ENCODE measurements at places on chromosomes 4 and X.

DNA sequence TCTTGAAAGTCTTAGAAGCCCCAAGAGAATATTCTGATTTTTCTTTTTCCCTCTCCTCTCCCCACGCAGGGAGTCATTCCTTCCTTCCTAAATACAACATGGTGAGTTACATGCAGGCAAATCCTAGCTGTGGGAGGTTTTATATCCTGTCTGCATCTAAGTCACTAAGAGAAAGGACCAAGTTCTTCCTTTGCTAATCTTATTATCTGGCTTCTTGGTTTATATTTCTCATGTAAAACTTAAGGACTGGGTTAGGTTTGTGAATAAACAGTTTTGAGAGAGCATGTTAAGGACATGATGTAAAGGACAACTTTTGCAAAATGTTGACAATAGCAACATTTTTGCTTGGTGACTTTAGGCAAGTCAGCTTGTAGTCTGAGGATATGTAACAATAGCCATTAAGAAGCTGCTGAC is 5.1 kb upstream of the CXCL9 start:
- DNase-seq: no peak

- no peak for DNase-seq
Measured at GRCh38 chrX:14697451-14697850, 168.1 kb downstream of the GLRA2 start.

GRCh38 chrX:82973646-82974045 is 534.4 kb upstream of the POU3F4 start:
- DNase-seq: no peak

DNA sequence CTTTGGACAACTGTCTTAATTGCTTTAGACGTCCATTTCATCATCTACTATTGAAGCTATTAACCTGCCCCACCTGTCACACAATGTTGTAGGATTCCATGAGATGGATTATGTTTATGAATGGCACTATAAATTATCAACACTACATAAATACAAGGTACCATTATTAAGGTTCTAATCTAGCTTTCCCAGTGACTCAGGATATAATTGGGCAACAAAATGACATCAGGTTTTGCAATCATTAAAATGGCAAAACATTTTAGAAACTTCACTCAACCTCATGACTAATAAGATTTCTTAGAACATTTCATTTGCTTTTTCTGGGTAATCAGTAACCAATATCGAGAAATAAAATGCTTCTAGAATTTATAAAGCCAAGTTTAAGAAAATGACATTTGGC is 9.2 kb downstream of the HOPX start:
- no peak for DNase-seq

Measured in stimulated activated CD8-positive, alpha-beta memory T cell treated with anti-CD3 and anti-CD28 coated beads, Interleukin-2, amount 100 ng/mL, for 1 hour (primary cell).